ENCODE measurements at places on chromosomes 5 and 9.
A peak's percentile ranks its signal among the peaks of the same experiment; 100 is the strongest.

GRCh38 chr5:147887026-147887627, 8.6 kb downstream of the SCGB3A2 start:
- peak; percentile 43 for DNase-seq

- no peak for DNase-seq
Observed at GRCh38 chr5:151019331-151019730, 1.1 kb upstream of the GPX3 start.

- no peak for DNase-seq
Observed at GRCh38 chr9:132743931-132744479, 73.7 kb downstream of the GTF3C4 start.

GRCh38 chr5:117803533-117803932, 1184.8 kb downstream of the DTWD2 start:
- DNase-seq: no peak

GRCh38 chr5:129382921-129383672, 77.0 kb upstream of the ADAMTS19 start:
- no peak for DNase-seq

GRCh38 chr5:77015938-77016569, 14.2 kb upstream of the AGGF1 start:
- DNase-seq: peak; percentile 77

GRCh38 chr5:178780581-178781498, 50.4 kb upstream of the ZNF354A start:
- DNase-seq: no peak

- DNase-seq: no peak
Observed at GRCh38 chr9:115264313-115264712, 146.4 kb upstream of the TNC start.

GRCh38 chr5:109080896-109081295, 328.9 kb downstream of the PJA2 start:
- DNase-seq: no peak

DNA sequence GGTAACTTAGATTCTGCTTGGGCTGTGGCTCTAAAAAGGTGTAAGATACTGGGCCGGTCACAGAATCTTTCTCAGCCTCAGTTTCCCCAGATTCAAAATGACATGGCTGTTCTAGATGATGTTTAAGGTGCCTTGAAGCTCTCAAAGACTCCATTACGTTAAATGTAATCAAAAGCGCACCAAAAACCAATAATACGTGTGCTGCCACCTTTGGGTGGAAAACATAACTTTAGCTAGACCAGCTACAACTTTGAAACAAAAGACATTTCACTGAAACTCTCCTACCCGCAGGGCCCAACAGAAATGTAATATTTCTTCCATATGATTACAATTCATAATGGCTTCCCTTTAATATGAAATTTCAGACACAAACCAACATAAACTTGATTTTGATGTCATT, 35.0 kb upstream of the PCSK5 start:
- no peak for DNase-seq

GRCh38 chr9:131120620-131121228, 4.7 kb upstream of the NUP214 start:
- no peak for DNase-seq

DNA sequence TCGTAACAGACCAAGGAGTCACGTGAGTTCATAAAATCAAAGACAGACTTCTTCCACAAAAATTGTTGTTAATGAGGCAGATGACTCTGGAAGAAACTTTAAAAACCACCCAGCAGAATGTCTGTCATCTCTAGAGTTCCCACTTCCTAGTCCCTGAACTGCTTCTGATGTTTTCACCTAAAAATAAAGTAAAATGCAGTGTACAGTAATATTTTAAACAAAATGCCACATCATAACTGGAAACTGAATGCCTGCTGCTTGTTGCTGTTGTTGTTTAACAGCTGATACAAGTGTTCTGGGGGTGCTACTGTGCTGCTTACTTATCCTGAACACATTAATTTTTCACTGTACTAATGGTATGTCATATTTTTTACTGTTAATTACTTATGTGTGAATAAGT, 577.2 kb downstream of the MTRR start:
- no peak for DNase-seq

DNA sequence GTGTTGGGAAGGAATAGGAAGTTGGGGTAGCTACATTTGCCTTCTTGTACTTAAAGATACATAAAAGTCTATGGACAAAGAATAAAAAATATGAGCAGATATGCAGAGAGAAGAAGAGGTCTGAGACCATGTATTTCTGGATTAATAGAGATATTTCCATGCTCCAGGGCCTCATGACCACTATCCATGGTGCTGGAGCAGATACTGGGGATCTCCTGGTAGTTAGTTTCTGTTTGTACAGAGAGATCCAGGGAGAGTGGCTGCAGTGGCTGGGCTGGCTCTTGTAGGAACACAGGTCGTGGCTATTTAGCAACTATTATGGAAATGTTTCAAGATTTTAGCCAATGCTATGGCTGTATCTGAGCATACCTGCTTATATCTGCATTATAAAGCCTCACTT, 184.2 kb upstream of the TMEM161B start:
- no peak for DNase-seq

- DNase-seq: no peak
Observed at GRCh38 chr9:135960411-135961276, 529 bp downstream of the UBAC1 start.

- no peak for DNase-seq
Observed at GRCh38 chr9:224582-225520, 10.2 kb downstream of the DOCK8 start.

GRCh38 chr5:156473269-156473908, 146.4 kb downstream of the SGCD start:
- no peak for DNase-seq

DNA sequence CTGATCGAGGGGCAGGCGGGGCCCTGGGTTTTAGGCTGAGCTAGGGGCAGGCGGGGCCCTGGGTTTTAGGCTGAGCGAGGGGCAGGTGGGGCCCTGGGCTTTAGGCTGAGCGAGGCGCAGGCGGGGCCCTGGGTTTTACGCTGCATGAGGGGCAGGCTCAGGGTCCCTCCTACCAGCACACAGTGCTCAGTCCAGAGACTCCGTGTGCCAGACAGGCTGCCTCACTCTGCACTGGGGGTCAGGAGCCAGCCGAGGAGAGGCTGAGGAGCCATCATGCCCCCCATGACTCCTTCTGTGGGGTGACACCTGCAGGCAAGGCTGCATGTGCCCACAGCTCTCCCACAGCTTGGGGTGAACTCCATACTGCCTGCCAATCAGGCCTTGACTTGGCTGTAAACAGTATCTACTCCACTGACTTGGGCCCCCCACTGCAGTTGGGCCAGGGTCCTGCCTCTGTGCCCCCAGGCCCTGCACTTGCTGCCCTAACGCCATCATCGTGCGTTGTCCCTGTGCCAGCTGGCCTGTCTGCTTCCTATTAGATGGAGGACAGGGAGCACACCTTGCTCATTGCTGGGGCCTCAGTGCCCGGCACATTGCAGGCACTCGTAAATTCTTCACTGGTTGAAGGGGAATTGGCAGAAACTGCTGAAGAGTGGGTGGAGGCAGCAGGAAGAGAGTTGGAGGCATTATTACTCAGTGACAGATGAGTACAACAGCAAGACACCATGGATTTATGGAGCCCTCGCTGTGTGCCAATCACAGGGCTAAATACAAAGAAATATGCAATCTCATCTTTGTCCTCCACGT, 78.6 kb downstream of the AMBP start:
- DNase-seq: no peak

- DNase-seq: no peak
Observed at GRCh38 chr5:94457788-94458187, 160.6 kb downstream of the KIAA0825 start.

- DNase-seq: no peak
Observed at GRCh38 chr5:173772384-173773059, 115.6 kb upstream of the CPEB4 start.

DNA sequence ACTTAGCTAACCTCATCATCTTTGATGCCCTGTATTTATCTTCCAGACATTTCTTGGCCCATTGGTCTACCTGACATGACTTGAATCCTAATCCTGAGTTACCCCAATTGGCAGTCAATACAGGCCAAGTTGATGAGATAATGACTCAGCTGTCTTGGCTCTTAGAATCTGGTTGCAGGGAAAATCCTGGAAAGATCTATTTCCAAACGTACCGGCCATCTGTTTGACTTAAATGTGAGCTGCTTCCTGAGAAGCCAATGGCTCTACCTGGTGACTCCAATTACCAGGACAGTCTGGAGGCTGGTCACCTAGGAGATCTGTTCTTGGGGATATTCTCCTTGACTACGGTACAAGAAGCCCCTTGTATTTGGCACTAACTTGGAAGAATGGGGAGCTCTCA, 475.2 kb upstream of the BRINP1 start:
- DNase-seq: no peak

DNA sequence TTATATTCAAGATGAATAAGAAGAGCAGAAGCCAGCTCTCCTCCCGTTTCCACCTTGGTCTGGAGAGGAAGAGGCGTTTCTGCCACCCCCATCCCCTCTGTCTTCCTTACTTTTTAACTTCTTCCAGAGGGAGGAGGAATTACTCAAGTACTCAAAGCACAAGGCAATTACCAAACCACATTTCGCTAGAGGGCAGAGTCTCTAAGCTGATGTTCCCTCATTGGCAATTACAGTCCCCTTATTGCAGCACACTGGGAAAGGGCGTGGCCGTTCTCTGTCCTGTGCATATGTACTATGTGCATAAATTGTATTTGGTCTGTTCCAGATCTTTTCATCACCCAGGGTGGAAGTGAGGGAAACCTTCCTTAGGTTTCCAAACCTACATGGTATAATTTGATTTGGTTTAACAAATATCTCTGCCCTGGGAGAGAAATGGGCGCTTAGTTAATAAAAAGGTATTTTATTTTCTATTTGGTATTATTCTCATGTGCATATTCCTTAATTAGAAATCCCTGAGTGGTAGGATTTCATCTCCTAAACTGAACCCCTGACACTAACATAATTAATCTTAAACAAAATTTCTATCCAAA, 29.8 kb upstream of the ALDOB start:
- DNase-seq: peak; percentile 51

DNA sequence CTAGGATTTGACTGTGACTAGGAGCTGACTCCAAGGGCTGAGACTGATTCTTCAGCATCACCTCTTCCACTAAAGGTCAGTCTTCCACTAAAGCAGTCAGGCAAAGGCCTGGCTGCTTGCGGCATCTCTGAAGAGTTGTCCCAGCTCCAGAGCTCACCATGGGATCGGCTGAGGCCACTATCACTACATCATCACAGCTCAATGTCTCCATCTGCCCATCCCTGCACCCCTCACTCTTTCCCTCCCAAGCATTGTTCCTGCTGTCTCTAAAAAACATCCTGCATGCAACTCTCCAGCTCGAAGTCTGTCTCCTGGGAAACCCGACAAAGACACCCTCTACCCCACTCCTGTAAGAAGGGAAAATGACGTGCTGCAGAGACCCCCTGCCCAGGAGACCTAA, 15.5 kb upstream of the WWC1 start:
- DNase-seq: no peak

- no peak for DNase-seq
Observed at GRCh38 chr9:136807281-136808074, at the start of gene RABL6. Gene RABL6 (plus strand): TSS chr9:136807948. CDS start chr9:136808197, 249 bp downstream.

GRCh38 chr9:122058709-122059108, 34.4 kb downstream of the TTLL11 start:
- DNase-seq: no peak

- DNase-seq: no peak
Observed at GRCh38 chr5:34509392-34509791, 146.7 kb upstream of the RAI14 start.

- no peak for DNase-seq
Observed at GRCh38 chr9:86591472-86591871, 237.3 kb upstream of the TUT7 start.

Measured in LNCaP clone FGC (cell line).